Putamen (tissue), 1 donor: ENCODE measurements at places on chromosomes 5 and 9.
A peak's percentile ranks its signal among the peaks of the same experiment; 100 is the strongest.

DNA sequence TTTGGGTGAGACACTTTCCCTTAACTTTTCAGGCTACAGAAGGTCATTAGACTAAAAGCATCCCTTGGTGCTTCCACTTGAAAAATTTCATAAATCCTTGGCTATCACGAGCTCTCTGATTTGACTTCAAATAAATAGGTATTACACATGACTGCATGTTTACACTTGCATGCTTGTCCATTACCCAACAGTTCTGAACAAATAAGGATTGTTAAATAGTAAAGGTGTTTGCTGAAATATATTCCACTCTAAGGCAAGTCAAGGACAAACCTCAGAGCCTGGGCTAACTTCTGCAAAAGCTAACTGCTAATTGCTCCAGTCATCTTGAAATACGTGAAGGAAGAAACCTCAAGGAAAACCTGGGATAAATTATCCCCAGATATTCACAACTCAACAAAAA lies 14.5 kb downstream of the FBXW2 start:
- no peak for DNase-seq

DNA sequence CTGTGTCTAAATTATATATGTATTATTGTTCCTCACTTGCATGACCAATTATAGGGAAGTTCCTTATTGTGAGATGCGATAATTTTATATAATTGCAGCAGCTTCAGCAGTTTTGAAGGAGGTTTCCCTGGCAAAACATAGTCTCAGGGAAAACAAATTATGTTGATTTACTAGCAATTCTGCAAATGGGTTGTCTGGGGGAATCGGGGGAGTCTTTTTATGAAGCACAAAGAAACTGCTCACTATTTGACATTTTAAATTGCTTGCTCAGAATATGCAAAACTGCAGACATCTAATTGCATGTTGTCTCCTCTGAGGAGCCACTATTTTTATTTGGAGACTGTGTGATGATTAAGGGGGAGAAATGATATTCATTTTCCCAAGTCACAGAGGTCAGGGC lies 361.6 kb downstream of the YTHDC2 start:
- no peak for DNase-seq

DNA sequence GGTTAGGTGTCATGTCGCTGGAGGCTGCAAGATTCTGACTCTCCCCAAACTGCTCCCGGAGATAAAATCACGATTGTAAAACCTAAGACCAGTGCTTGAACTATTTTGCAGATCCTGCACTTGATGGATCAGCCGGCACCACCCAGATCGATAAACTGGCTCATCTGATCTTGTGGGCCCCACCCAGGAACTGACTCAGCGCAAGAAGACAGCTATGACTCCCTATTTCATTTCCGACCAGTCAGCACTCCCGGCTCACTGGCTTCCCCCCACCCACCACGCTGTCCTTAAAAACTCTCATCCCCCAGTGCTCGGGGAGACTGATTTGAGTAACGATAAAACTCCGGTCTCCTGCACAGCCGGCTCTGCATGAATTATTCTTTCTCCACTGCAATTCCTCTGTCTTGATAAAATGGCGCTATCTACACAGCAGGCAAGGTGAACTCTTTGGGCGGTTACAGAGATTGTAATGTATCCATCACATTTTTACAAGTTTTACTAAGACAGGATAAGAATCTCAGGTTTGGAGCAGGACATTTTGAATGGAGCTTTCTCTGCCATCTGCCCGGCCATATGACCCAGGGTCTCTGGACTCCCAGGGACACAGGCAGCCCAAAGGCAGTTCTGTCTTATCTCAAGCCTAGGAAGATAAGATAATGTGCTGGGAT lies 10.6 kb upstream of the PPP1R26 start:
- DNase-seq: no peak

DNA sequence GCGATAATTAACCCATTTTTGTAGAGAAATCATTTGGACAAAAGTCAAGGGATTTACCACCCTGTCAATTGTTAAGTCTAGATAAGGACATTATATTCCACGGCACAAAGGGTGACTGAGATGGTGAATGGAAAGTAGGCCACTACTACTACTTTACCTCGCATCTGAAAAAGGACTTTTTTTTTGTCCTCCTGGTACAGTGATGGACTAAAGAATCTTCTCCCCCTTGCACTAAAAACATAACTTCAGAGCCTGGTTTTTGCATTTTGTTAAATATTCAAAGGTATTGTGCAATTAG lies 147.5 kb downstream of the EBF1 start:
- DNase-seq: no peak

DNA sequence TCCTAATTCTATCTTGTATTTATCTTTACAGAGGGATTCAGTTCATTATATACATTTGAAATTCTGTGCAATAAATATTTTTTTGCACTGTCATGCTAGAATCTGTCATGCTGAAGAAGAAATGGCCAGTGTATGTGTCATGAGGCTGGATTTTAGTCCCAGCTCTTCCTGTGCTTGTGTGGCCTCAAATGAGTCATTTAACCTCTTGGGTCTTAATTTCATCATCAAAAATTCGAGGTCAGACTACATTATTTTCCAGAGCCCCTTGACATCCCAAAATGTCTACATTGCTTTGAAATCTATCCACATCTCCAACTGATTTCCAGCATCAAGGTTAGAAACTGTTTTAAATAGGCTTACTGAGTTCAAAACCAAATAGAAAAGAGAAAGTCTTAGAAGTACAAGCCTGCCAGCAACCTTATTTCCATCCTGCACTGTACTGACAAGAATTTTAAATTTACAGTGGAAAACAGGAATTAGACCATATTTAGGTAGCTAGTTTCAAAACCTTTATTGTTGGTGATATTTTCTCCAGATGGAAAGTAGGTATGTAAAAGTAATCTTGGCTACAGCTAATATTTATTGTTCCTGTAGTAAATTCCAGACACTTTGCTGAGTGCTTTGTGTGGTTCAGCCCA lies 96.7 kb upstream of the MAMDC2 start:
- no peak for DNase-seq

DNA sequence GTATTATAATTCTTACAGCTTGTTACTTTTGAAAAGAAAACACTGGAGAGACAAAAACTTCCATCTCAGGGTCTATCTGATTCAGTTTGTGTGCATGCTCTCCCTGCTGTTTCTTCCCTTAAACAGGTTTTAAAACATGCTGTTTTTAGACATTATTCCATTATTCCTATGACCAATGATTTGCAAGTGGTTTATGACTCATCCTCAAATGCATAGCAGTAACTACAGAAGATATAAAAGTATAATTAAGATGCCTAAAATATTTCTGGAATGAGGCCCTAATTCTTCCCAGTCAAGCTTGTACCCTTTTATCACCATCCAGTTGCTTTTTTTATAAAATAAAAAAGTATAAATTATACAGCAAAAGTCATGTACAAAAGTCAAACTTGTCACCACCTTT lies 3.7 kb downstream of the DTWD2 start:
- no peak for DNase-seq

GRCh38 chr5:135632798-135633197 lies 54.0 kb upstream of the CXCL14 start:
- no peak for DNase-seq

DNA sequence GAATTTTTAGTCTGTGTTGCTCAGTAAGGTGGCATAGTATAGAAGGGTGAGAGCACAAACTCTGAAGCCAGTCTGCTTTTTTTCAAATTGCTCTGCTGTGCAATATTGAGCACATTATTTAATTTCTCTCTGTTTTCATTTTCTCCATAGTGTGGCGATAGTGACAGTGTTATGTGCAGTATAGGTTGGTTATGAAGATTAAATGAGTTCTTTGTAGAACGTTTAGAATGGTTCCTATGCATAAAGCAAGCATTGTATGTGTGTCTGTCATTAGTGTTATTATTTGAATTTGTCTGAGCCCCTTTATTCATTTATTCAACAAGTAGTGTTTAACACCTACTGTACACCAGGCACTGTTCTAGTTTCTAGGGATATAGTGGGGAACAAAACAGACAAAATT lies 9.2 kb downstream of the PRR16 start:
- DNase-seq: no peak

DNA sequence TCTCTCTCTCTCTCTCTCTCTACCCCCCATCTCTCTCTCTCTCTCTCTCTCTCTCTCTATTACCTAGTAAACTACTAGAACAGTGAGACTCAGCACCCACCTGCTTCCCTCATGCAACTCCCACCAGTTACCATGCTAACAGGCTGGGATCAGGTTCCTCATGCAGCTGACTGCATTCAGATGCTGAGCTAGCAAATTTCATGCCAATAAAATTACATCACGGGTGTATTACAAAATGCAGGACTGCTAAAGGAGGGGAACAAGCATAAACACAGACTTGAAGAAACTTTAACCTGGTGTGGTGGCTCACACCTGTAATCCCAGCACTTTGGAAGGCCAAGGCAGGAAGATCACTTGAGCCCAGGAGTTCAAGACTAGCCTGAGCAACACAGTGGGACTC lies 76.0 kb downstream of the CEMIP2 start:
- peak; percentile 17 for DNase-seq

GRCh38 chr9:22050924-22051323 lies 41.8 kb upstream of the CDKN2B start:
- no peak for DNase-seq

- DNase-seq: no peak
Measured at GRCh38 chr5:65808251-65808741, 86.3 kb downstream of the NLN start.

DNA sequence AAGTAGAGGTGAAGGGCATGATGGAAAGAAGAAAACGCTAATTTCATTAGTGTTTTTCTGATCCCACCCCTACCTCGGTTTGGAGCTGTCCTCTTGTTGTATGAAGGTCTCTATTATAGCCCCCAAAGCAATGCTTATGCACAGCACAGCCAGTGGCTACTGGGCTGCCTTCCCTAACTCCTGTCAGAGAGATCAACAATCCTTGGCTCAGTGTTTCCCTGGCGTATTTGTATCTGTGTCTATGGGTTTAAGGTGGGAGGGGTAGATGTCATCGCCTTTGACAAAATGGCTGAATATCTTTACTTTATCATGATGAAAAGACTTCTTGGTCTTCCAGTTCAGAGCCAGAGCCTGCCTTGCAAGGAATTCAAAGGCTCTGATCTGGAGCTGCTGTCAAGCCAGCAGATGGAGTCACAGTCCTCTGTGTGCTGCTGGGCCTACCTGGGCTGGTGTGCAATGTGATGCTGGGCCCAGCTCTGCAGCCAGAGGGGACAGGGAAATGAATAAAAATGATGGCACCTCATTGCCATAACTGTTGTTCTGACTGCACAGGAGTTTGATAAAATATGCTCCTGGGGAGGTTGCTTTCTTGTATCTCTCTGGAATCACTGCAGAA lies 20.1 kb upstream of the HSPA9 start:
- DNase-seq: no peak

DNA sequence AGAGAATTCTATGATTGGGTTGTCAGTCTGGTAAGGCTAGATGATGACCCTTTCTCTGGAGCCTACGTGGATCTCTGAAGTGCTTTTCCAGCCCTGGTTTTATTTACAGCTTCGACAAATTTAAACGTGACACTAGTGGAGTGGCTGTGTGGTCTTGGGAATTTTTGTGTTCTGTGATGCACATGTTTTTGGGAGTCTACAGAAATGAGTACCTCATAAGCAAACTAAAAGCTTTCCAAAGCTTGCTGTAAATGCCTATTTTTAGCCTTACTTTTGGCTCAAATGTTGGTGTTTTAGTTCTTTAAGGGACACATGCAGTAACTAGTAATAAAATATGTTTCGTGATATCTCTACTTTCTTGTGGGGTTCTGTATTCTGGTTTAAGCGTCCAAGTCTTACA lies 3.3 kb downstream of the LARP1 start:
- no peak for DNase-seq
